ENCODE measurements at places on chromosomes 1 and 21.

GRCh38 chr1:1032424-1032823 lies 12.5 kb downstream of the AGRN start:
- peaks cover 24% of the 10 kb centered on the region for H3K4me1 ChIP-seq
- H3K27ac ChIP-seq, result peak overlapping the region; percentile 77
- peak; percentile 57 for DNase-seq
- peaks cover 12% of the 10 kb centered on the region for H3K27me3 ChIP-seq

DNA sequence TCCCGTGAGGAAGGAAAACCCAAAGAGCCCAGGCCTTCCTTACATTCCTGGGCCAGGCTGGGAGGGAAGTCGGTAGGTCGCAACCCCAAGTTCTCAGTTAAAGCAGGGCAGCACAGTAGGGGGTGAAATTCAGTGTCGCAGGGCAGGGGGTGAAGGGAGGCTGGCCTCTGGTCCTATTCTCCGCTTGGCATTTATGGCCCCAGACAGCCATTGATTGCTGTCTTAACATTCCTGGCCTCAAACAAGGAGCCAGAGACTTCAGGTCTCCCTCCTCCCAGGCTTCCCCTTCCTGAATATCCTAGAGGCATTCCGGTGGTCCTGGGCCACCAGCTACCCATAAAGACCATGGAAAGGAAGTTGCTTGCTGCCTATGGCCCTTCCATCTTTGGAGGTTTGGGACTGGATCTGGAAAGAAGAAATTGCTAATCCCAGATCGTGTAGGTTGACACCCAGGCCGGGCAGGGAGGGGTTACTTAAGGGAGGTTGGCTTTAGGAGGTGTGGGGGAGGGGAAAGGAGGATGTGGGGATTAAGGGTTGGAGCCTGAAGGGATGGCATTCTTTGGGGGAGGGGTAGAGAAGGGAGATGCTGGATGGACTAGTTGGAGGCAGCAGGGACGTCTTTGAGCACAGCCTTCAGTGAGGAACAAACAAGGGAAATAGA lies 1.7 kb downstream of the LIN28A start:
- H3K4me1 ChIP-seq, result no peaks in the 10 kb centered on the region
- peaks cover 70% of the 10 kb centered on the region for H3K27me3 ChIP-seq
- no peak for DNase-seq
- no peaks in the 10 kb centered on the region for H3K36me3 ChIP-seq
- no peak overlapping the region for H3K27ac ChIP-seq

- no peaks in the 10 kb centered on the region for H3K27me3 ChIP-seq
- no peak for DNase-seq
- no peak overlapping the region for H3K27ac ChIP-seq
Measured at GRCh38 chr1:62361431-62361830, 42.2 kb upstream of the KANK4 start.

- H3K27ac ChIP-seq, result no peak overlapping the region
- H3K36me3 ChIP-seq, result no peaks in the 10 kb centered on the region
- H3K4me1 ChIP-seq, result peaks cover 5% of the 10 kb centered on the region
- H3K27me3 ChIP-seq, result no peaks in the 10 kb centered on the region
- no peak overlapping the region for H3K4me3 ChIP-seq
Measured at GRCh38 chr1:19925342-19926070, 2.1 kb upstream of the PLA2G2E start.

- H3K4me1 ChIP-seq, result no peaks in the 10 kb centered on the region
- no peaks in the 10 kb centered on the region for H3K36me3 ChIP-seq
- no peak overlapping the region for H3K4me3 ChIP-seq
- no peak for DNase-seq
- no peak overlapping the region for H3K27ac ChIP-seq
Measured at GRCh38 chr1:110492573-110492972, 26.4 kb downstream of the KCNA10 start.

DNA sequence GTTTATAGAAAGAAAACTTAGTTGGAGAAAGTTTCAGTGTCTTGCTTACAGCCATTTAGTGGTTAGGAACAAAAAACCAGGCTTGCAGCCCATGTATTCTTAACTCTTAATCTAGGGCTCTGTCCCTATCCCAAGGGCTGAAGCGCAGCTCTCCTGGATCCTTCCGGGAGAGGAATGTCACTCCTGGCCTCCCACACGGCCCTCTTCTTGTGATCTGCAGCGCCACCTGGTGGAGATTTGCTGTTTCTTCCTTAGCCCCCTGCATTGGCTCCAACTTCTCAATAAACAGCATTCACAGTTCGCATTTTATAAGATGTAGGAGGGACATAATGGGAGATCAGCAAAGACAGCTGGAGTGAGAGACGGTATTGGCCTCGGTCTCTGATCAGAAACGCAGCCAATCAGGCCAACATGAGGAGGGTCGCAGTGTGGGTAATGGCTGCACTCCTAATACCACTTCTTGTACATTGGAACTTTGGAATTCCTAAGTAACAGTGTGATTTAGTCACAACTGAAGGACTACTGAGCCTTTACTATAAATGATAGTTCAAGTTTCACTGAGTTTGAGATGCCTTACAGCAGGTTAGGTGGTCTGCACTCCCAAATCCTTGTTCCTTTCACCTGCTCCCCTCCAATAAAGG lies 283.4 kb downstream of the ASTN1 start:
- DNase-seq, result peak; percentile 60
- H3K36me3 ChIP-seq, result no peaks in the 10 kb centered on the region
- H3K27ac ChIP-seq, result no peak overlapping the region
- H3K27me3 ChIP-seq, result no peaks in the 10 kb centered on the region
- no peak overlapping the region for H3K4me3 ChIP-seq

DNA sequence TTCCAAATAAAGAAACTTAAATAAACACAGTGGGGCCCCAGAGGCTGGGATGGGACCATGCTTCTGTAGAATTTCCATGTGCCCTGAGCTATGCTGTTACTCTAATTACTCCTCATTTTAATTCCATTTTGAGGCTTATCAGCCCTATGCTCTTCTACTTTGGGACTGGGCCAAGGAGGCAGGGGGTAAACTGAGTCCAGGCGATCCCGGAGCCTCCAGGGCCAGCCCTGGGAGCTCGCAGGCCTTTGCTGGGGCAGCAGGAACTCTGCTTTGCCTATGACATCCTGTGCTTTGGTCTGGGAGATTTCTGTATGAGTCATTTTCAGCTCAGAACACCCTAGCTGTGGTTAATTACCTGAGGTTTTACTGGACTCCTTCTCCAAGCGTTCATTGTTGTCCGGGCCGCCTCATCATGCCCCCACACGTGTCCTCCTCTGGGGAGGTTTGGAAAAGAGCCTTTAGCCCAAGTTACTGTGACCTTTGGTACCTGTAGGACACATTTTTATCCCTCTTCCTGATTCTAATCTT lies 95.7 kb downstream of the RHOU start:
- no peaks in the 10 kb centered on the region for H3K27me3 ChIP-seq
- no peak for DNase-seq
- no peaks in the 10 kb centered on the region for H3K36me3 ChIP-seq
- H3K4me1 ChIP-seq, result peaks cover 42% of the 10 kb centered on the region
- H3K4me3 ChIP-seq, result no peak overlapping the region

DNA sequence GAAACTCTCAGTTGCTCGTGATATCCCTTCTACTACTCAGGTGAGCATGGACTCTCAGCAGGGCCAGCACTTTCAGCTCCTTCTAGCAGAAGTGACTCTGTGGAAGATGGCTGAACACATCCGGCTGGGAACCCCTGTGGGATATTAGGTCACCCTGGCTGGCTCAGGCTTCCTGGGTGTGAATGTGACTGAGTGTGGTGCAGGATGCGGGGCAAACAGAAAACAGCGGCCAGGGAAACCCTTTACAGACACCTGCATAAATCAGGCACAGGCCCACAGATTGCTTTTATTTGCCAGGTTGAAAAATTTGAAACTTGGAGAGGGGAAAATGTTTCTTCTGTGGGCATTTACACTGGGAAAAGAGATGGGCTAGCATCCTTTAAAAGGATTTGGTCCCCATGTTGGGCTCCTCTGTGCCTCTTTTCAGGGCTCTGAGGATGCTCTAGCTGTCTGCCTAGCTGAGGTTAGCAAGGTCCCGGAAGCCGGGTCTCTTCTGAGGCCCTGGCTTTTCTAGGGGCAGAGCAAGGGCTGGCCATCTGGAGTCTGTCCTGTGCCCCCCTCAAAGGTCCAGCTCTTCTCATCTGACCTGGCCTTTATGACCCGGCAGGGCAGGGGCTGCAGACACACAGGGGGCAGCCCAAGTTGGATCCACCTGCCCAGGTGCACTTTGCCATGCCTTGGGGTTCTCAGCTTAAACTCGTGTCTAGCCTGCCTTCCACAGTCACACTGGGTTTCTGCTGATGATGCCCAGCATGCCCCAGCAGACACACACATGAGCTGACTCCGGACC lies 243.0 kb downstream of the SIPA1L2 start:
- no peaks in the 10 kb centered on the region for H3K27me3 ChIP-seq
- DNase-seq, result no peak
- H3K27ac ChIP-seq, result no peak overlapping the region
- H3K4me3 ChIP-seq, result no peak overlapping the region

- H3K27ac ChIP-seq, result no peak overlapping the region
- H3K27me3 ChIP-seq, result no peaks in the 10 kb centered on the region
- H3K36me3 ChIP-seq, result no peaks in the 10 kb centered on the region
- no peak overlapping the region for H3K4me3 ChIP-seq
- DNase-seq, result no peak
Measured at GRCh38 chr1:206578978-206579374, 33.3 kb downstream of the EIF2D start.

DNA sequence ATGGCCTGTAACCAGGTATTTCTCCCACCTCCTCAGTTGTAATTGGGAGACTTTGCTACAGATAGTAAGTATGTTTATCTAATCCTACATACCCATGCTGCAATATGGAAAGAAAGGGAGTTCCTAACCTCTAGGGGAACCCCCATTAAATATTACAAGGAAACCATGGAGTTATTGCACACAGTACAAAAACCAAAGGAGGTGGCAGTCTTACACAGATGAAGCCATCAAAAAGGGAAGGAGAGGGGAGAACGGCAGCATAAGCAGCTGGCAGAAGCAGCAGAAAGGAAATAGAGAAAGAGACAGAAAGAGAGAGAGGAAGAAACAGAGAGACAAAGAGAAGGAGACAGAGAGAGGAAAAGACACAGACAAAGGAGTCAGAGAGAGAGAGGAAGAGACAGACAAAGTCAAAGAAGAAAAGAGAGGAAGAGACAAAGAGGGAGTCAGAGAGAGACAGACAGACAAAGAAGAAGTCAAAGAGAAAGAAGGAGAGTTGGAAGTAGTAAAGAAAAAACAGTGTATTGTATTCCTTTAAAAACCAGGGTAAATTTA lies 142.9 kb downstream of the FASLG start:
- no peak overlapping the region for H3K4me3 ChIP-seq
- no peaks in the 10 kb centered on the region for H3K27me3 ChIP-seq
- no peaks in the 10 kb centered on the region for H3K36me3 ChIP-seq
- no peaks in the 10 kb centered on the region for H3K4me1 ChIP-seq

DNA sequence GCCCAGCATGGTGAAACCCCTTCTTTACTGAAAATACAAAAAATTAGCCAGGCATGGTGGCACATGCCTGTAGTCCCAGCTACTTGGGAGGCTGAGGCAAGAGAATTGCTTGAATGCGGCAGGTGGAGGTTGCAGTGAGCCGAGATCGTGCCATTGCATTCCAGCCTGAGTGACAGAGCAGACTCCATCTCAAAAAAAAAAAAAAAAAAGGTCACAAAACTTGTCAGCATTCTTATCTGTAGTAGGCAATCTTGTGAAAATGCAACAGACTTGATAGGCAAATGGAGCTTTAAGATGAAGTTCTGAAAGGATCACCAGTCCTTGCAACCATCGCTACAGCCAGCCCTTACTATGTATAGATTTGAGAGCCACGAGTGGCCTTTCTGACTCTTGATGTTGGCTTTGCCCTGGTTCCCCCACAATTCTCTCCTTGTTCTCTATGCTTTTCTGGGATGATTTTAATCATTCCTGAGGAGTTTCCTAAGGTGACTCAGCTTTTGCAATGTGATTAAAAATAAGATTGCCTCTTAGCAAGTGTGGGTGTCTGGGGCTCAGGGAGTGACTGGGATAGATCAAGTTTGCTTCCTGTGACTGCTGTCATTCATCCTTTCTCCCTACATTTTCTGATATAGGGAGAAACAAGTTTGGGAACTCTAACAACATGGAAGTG lies 7.1 kb upstream of the MAP1LC3C start:
- H3K4me1 ChIP-seq, result no peaks in the 10 kb centered on the region
- H3K27me3 ChIP-seq, result no peaks in the 10 kb centered on the region
- H3K27ac ChIP-seq, result no peak overlapping the region
- DNase-seq, result no peak
- no peaks in the 10 kb centered on the region for H3K36me3 ChIP-seq

- no peak overlapping the region for H3K27ac ChIP-seq
- no peaks in the 10 kb centered on the region for H3K36me3 ChIP-seq
- no peaks in the 10 kb centered on the region for H3K4me1 ChIP-seq
- H3K27me3 ChIP-seq, result peaks cover 38% of the 10 kb centered on the region
- DNase-seq, result no peak
Measured at GRCh38 chr21:31560479-31560878, 99.0 kb upstream of the SOD1 start.

- H3K36me3 ChIP-seq, result peaks cover 99% of the 10 kb centered on the region
- peak; percentile 85 for DNase-seq
- no peaks in the 10 kb centered on the region for H3K27me3 ChIP-seq
- H3K4me1 ChIP-seq, result peaks cover 13% of the 10 kb centered on the region
Measured at GRCh38 chr1:26771643-26772321, 16.0 kb upstream of the PIGV start.

DNA sequence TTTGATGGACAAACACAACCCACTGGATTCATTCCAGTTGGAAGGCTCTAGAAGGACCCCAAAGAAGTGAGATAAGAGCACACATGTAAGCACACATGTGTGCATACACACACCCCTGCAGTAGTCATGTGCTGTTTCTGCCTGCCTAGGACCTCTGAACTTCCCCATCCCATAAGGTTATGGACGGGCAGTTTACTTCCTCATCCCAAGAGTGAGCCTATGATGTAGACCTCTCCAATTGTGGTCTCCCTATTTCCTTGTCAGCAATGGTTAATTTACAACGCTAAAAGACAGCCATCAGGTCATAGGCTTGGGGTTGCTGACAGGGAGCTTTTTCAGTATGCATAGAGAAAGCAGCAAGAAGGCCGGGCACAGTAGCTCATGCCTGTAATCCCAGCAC lies 15.4 kb upstream of the ADAR start:
- no peak for DNase-seq
- peaks cover 2% of the 10 kb centered on the region for H3K36me3 ChIP-seq
- no peak overlapping the region for H3K4me3 ChIP-seq
- no peak overlapping the region for H3K27ac ChIP-seq
- H3K27me3 ChIP-seq, result no peaks in the 10 kb centered on the region
- peaks cover 6% of the 10 kb centered on the region for H3K4me1 ChIP-seq

GRCh38 chr1:170049176-170049800 lies 25.2 kb downstream of the KIFAP3 start:
- H3K27me3 ChIP-seq, result no peaks in the 10 kb centered on the region
- peaks cover 13% of the 10 kb centered on the region for H3K36me3 ChIP-seq
- H3K4me3 ChIP-seq, result no peak overlapping the region
- DNase-seq, result no peak
- no peak overlapping the region for H3K27ac ChIP-seq
- no peaks in the 10 kb centered on the region for H3K4me1 ChIP-seq

GRCh38 chr1:47591801-47592200 lies 154.0 kb downstream of the FOXD2 start:
- H3K36me3 ChIP-seq, result no peaks in the 10 kb centered on the region
- DNase-seq, result no peak
- peaks cover 12% of the 10 kb centered on the region for H3K4me1 ChIP-seq

DNA sequence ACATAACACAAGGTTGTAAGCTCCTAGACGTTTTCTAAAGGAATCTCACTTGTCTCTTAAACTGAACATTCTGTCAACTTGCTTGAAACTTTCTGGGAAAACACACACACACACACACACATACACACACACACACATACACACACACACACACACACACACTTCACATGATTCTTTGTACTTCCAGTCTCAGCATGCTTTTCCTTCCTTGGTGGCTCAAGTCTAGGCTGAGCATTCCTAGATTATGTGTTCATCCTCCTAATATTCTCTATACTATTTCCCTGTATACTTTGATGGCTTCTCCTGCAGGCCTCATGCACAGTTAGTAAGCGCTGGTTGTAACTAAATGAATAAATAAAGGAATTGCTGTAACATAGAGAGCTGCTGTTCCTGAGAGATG lies 372.1 kb downstream of the PTPRC start:
- DNase-seq, result no peak
- no peaks in the 10 kb centered on the region for H3K4me1 ChIP-seq
- H3K27me3 ChIP-seq, result no peaks in the 10 kb centered on the region
- no peak overlapping the region for H3K27ac ChIP-seq

All from large intestine (tissue), 12 donors.